Posterior cingulate gyrus (tissue), 11 donors: ENCODE measurements at places on chromosomes 11 and 22.
A peak's percentile ranks its signal among the peaks of the same experiment; 100 is the strongest.

GRCh38 chr22:46732041-46732379 is 6.0 kb downstream of the CERK start:
- DNase-seq: no peak

DNA sequence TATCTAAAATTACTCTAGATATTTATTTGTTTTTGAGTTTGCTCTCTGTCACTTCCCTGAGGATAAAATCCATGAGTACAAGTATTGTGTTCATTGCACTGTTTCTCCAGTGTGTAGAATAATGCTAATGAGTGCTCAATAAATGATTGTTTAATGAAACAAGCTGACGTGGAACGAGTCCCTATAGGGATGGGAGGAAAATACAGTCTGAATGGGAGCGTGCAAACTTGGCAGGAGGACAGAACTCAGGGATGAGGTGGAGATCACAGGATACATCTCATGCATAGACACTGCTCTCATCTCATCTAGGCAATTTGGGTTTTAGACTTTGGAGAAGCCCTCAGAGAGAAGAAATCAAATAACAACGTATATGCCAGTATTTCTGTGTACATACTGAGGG is 58.4 kb upstream of the ZC3H12C start:
- no peak for DNase-seq

DNA sequence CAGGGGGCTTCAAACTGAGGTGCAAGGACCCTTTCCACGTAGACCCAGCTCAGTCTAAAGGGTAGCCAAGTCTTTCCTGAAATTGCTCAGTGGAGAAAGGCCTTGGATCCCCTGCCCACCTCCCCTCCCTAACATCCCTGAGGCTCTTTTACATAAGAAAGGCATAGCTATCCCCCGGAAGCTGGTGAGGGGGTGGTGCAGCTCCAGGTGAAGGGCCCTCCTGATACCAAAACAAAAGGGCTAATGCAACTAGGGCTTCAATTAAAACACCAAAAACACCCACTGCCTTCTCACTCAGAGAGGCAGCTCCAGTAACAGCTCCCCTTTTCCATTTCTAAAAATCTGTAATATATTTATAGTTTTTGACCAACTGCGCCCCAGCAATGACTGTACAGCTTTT is 5.8 kb downstream of the SHANK2 start:
- no peak for DNase-seq

- no peak for DNase-seq
These were observed 87.2 kb downstream of the KCNC1 start for GRCh38 chr11:17821648-17822400.

DNA sequence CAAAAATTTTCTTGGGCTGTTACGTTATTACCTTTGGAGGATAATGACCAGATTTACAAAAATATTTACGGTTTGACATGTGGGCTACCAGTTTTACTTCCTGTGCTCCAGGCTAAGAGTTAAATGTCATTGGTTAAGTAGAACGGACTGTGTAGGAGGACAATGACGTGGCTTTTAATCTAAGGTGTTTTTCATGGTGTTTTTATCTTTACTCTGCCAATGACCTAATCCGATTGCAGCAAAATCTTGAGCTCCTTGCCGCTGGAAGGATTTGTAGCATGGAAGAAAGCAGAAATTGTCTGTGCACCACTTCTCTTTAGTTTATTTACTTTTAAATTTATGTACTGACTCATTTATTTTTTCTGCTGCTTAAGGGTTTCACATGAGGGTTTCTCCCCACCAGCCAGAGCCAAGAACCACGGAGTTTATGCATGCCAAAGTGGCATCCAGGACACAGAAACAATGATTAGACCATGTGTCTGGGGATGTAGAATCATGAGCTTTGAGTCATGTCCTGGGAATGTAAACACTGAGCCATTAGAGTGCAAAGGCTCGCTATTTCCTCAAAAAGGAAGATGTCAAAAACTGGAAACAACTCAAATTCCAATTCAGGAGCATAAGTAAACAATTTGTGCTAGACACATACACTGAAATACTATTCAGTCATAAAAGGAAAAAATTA is 1.9 kb upstream of the CARD16 start:
- DNase-seq: no peak

DNA sequence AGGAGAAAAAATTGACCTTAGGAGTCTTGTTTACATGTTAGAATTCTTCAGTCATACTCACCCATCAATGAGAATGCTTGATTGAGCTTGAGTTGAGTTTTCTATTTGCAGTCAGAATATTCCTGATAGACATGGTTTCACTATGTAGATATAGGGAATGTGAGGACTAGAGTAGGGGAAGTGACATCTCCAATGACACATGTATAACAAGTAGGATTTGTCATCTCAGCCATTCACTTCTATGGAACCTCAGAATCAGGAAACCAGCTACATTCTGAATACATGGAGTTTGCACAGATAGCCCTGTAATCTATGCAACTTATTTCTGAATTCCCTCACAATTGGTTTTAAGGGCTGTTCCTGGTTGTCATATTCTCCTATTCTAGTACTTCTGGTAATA is 20.1 kb upstream of the OR9Q1 start:
- no peak for DNase-seq

GRCh38 chr11:21622995-21623394 is 569.9 kb upstream of the ANO5 start:
- DNase-seq: no peak

DNA sequence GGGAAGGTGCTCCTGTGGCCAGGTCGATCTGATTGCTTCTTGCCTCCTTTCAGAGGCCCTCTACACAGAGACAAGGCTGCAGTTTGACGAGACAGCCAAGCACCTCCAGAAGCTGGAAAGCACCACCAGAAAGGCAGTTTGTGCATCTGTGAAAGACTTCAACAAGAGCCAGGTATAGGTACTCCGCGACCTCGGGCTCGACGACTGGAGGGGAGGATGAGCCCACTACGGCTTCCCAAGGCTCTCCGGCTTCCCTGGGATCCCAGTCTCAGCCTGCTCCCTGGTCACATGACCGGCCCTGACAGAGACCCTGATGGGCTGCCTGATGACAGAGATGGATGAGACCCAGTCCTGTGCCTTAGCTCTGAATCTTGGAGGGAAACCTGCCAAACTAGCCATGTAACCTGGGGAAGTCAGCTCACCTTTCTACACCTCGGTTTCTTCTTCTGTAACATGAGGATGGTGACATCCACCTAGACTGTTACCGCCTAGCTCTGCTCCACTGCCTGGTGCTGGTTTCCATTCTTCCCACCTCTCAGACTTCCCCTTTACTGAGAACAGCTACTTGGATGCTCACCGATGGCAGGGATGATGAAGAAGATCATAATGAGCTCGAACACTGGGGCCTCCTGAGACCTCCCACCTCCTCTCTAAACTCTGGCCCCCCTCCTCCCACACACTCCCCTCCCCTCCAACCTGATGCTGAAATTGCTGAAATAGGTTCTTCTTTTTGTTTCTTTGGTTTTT is 8.9 kb downstream of the RIBC2 start:
- DNase-seq: no peak

DNA sequence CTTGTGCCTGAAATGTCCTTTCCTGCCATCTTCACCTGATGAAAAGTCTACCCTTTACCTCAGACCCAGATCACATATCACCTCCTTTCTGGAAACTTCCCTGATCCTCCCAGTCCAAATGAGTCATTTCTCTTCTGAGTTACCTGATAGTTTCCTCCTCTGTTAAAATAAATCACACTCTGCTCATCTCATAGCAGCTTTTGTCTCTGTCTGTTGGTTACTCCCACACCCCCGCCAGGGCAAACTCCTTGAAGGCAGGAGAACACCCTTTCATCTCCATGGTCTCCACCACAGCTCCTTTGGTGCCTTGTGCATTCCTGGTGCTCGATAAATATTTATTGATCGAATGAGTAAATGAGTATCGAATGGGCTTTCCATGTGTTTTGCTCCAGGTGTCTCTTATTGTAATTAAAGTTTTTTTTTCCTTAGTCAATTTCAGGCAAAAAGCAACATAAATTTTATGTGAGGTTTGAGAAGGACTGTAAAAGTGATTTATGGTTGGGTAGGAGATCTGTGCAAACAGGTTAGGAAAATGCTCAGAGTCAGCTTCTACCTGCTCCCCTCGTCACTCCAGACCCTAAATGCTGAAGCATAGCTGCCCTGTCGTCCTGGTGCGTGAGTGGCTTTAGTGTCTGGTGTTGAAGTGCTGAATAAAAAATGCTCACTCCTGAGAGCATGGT is 178.2 kb downstream of the GRIK4 start:
- DNase-seq: no peak

- DNase-seq: no peak
These were observed 262.3 kb upstream of the MTNR1B start for GRCh38 chr11:92707173-92707619.

DNA sequence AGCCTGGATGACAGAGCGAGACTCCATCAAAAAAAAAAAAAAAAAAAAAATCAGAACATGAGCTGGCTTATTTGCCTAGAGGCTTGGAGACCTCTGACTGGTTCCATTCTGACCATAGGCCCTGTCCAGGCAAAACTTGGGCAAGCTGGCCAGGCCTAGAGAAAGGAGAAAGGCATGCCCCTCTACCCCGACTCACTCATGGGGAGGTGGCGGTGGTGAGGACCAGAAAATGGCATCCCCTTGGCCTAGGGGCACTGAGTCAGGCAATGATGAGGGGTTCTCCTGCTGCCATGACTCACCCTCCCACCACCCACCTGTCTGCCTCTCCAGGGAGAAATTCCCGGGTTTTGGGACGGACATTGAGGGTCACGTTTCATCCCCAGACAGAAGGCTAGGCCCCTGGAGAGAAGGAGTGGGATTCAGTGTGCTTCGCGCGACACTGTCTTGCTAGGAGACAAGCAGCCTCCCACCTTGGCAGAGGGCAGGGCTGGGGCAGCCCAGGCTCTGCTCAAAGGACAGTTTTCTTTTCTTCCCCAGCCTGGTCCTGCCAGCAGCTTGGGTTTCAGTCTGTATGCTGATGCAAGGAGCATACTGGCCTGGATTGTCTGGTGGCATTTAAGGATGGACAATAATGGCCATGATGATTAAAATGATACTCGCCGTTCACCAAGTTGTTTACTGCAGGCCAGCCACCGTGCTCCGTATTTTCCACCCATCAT is 17.2 kb downstream of the TOB2 start:
- no peak for DNase-seq

DNA sequence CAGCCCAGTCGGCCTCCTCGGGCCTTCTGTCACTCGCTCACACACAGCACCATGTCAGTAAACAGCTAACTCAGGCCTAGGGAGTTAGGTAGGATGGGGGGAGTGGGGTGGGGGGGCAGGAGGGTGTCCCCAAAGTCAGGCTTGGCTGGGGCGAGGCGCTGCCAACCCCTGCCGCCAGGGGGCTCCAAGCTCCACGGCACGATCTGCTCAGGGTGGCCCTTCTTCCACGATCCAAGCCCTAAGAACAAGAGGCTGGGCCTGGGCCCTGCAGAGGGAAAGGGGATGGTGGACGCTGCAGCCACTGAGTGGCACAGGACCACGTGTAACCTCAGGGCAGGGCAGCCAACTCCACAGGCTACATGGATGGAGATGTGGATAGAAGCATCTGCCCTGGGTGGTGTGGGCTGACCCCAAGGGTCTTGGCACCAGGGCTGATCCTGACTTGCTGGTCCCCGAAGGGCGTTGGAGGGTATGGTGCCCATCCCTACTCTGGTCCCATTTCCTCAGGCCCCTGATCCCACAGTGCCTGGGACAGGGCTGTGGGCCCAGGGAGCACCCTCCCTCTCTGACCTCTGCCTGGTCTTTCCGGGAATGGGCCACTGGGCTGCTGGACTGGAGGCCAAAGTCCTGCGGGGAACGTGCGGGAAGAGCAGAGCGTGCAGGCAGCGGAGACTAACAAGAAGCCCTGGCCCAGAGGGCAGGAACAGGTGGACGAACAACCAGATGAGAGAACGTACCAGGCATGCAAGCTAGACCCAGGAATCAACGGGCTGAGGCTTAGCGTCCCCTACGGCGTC is 29.1 kb upstream of the TXNRD2 start:
- peak; percentile 59 for DNase-seq

DNA sequence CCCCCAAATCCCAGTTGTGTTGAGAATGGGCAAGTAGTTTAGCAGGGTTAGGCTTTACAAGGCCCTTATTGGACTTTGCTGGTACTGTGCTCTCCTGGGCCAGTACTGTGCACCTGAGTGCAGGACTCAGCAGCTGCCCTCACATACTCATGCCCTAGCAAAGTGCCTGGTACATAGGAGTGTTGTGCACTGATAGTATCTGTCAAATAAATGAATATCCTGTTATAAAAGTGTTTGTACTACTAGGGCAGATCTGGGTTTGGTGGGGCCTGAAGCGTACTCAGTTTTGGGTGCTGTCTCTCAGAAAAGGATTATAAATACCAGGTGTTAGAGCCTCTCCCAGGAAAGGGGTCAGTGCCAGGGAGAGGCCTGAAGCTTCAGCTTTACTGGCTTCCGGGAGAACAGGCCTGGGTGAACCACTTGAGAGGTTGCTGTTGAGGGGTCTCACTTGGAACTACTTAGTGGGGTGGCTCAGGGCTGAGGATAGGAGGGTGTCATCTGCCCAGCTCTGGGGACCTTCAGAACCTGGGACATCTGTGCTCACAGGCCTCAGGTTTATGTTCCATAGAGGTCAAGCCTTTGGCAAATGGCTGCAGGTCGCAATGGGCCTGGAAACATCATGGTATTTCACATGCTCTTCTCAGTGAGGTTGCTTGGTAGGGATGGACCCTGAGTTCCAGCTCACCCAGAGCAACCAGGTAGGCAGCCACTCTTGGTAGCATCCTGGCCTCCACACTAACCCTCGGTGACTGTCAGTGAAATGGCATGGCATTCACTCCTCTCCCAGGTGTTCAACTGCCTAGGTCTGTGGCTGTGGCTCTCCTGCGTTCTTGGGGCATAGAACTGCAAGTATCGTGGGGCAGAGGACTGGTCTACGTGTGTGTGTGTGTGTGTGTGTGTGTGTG is 106.1 kb downstream of the ZBTB16 start:
- no peak for DNase-seq

GRCh38 chr11:32396331-32396730 is 39.0 kb downstream of the WT1 start:
- DNase-seq: no peak

DNA sequence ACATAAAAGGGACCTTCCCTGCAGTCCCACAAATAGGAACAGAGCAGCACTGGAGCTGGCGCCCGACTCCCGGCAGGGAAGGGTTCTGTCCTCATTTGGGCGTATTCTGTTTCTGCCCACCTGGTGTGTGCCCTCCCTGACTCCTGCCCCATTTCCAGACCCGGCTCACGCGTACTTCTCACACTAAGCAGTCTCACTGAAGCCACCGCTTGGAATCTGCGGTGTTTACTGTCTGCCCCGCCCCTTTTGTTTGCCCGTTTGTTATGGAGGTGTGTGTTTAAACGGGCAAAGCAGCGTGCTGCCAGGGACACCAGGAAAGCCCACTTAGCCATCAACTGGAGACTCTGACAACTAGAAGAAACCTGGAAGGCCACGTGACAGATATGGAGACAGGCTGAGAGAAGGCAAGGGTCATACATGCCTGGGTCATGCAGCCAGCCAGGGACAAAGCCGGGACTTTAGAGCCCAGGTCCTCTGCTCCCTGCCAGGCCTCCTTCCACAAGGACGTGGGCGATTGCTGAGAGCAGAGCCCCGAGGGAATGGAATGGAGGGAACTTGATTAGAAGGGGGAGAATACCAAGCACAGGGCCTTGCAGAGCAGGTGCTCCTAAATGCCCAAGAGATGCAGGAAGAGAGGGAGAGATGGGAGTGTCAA is 8.7 kb upstream of the EFCAB6 start:
- no peak for DNase-seq

- no peak for DNase-seq
These were observed 122.2 kb downstream of the PLEKHA7 start for GRCh38 chr11:16891964-16892363.
